H4 (cell line): ENCODE measurements at places on chromosomes 2 and 18. TPM values are rescaled to one million over a fixed set of nuclear protein-coding genes. Genes with fewer than 3 reads are reported as not detected.

GRCh38 chr2:127675331-127676261, at the start of gene LIMS2:
TSS of gene LIMS2 (minus strand) at chr2:127675530. CDS start at chr2:127675024, 506 bp downstream.
- DNase-seq, result no peak

GRCh38 chr18:75036917-75037688, 171.8 kb downstream of the PTGR3 start:
- no peak for DNase-seq

CNTNAP5 gene
- not detected in 2 replicates for total RNA-seq

- DNase-seq, result no peak
These were observed 21.7 kb downstream of the KCTD18 start for GRCh38 chr2:200488169-200488568.

DNA sequence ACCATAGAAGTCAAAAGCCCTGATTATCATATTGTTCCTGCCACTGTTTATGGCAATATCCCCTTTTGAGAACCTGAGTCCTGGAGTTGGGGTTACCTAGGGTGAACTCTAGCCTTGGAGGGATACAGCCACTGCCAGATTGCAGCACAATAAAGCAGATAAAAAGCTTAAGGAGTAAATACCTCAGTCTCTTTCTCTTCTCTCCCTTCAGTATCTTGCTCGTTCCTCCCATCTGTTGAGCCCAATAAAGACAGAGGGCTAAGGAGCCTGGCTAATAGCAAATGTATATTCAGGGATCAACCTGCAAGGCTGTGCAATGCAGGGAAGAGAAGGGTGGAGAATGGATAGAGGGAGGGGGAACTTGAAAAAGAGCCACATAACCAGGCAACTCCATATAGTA, 8.0 kb upstream of the DPP4 start:
- no peak for DNase-seq

DNA sequence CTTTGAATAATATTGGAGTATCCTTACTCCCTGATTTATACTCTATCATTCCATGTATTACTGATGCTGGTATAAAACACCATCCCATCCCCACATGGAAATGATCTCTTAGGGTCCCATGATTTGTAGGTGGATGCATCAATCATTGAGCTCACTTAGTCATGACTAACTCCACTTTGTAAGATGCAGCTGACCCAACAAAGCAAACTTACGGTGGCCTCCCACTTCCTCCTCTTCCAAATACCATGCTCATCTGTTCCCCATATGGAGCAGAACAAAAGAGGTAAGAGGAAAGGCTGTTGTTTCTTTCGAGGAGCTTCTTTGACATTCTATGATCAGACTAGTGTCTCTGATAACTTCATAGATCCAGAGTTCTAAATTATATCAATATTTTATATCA, 640.2 kb upstream of the SLC39A10 start:
- DNase-seq, result no peak

ARMC9 gene
- 34.4 and 41.9 TPM in 2 replicates for total RNA-seq

THOC1 gene
- total RNA-seq, result 27.8 and 57.4 TPM in 2 replicates

DNA sequence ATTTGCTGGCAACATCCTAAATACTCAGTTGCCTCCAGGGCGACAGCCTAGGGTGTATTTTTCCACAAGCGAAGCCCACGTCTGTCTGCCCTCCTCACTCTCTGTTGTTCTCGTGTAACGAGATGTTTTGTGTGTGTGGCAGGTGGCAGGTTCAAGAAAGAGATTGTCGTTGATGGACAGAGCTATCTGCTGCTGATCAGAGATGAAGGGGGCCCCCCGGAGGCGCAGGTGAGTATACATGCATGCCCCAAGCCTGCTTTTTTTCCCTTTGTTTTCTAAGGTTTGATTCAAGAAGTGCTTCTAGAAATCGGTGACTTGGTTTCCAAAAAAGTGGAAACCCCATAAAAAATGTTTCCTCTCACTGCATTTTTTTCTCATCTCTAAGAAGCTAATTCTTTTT, 247.0 kb downstream of the AGAP1 start:
- DNase-seq, result no peak

GRCh38 chr2:137333386-137334165, 568.2 kb downstream of the THSD7B start:
- DNase-seq, result peak; percentile 33

GRCh38 chr2:32835148-32835547, 111.6 kb upstream of the LTBP1 start:
- no peak for DNase-seq

GRCh38 chr2:96088340-96089335, 27.7 kb downstream of the ADRA2B start:
- DNase-seq, result no peak
